ENCODE measurements at places on chromosomes 11 and 22. TPM values are rescaled to one million over a fixed set of nuclear protein-coding genes. Genes with fewer than 3 reads are reported as not detected.
A peak's percentile ranks its signal among the peaks of the same experiment; 100 is the strongest.

DNA sequence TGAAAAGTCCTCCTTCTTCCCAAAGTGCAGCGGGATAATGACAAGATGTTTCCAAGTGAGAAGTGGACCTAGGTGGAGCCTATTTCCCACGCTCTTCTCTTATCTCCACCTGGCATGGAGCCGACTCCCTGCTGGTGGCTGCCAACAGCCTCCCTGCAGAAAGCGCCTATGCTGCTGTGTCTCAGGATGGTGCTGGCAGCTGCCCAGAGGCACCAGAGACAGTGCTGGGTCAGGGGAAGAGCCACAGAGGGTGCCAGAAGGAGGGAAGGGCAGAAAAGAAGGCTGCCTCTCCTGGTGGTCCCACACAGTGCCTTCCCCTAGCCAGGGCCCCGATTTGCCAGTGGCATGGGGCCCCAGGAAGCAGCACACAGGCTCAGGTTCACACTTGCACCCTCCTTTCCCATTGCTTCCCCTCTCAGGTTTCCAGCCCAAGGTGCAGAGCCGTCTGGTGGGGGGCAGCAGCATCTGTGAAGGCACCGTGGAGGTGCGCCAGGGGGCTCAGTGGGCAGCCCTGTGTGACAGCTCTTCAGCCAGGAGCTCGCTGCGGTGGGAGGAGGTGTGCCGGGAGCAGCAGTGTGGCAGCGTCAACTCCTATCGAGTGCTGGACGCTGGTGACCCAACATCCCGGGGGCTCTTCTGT, 19.0 kb downstream of the CD5 start:
- H3K36me3 ChIP-seq = no peaks in the 10 kb centered on the region
- no peaks in the 10 kb centered on the region for H3K27me3 ChIP-seq
- DNase-seq = no peak
- peak overlapping the region; percentile 89 for H3K27ac ChIP-seq
- no peak overlapping the region for H3K4me3 ChIP-seq

DNA sequence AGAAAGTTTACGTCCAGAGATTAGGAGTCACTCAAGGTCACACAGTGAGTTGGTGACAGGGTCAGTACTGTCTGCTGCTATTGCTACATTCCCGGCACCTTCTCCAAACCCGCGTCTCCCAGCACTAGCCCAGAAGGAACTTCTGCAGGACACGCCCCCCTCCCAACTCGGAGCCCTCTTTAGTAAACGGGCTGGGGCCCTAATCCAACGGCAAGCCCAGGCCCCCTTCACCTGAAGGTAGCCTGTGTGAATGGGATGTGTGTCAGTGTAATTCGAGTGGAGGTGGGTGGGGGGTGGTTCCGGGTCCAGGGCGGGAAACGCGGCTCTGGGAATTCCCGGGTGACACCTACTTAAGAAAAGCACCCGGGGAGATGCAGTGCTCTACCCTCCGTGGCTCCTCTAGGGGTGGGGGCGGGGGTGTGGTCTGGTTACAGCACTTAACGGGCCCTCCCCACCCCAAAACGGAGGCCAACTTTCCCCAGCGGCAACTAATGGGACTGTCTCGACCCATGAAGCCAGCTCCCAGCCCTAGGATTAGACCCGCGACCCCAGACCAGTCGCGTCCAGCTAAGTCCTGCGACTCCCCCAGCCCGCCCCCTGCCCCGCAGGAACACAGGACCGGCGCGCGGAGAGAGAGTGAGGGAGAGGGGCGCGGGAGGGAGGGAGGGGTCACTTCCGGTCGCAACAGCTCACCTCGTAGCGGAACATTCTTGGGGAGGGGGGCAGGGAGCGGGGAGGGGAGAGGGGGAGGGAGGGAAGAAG, 468 bp downstream of the PATL1 start:
- DNase-seq = peak; percentile 45
- H3K4me3 ChIP-seq = peak overlapping the region; percentile 91
- H3K27me3 ChIP-seq = peaks cover 2% of the 10 kb centered on the region
- H3K27ac ChIP-seq = peak overlapping the region; percentile 90

GRCh38 chr11:88206751-88207150, 31.5 kb upstream of the RAB38 start:
- H3K27me3 ChIP-seq = no peaks in the 10 kb centered on the region
- H3K4me1 ChIP-seq = peaks cover 7% of the 10 kb centered on the region
- H3K36me3 ChIP-seq = no peaks in the 10 kb centered on the region
- DNase-seq = no peak
- H3K4me3 ChIP-seq = no peak overlapping the region

DNA sequence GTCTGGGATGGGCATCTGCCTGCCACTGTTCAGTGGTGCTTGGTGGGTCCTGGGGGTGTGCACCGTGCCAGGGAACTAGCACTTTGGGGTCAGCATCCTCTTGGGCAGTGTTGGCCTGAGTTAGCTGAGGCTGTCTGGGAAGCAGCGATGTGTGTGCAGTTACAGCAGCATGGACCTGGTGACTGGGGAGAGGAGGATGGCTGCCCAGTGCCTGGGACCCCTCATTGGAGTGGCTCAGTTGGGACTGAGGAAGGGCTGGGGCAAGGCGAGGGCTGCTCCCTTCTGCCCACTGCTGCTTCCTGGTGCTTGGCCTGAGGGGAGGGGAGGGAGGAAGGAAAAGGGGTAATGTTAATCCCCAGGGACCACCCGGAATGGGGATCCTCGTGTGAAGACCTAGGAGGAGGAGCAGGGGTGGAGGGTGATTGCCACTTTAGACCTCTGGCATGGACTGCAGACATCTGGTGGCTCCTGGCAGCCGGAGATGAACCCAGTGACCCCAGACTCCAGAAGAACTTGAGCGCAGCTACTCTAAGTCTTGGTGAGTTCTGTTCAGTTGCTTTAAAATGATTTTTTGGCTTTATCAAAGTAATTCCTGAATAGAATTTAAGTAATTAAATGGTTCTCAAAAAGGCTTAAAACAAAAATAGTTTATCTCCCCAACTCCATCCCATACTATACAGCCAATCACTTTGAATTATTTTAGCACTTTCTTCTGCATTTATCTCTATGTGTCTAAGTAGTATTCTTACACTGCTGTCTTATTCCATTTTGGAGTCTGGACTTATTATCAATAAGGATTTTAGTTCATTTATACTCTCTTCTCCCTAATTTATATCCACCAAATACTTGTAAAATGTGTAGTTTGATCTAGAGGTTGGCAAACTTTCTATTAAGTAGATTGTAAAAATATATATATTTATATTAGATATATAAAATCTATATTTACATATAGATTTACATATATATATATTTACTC, 15.4 kb upstream of the TMEM191C start:
- peaks cover 15% of the 10 kb centered on the region for H3K4me1 ChIP-seq
- DNase-seq = no peak
- no peak overlapping the region for H3K4me3 ChIP-seq
- H3K36me3 ChIP-seq = no peaks in the 10 kb centered on the region

DNA sequence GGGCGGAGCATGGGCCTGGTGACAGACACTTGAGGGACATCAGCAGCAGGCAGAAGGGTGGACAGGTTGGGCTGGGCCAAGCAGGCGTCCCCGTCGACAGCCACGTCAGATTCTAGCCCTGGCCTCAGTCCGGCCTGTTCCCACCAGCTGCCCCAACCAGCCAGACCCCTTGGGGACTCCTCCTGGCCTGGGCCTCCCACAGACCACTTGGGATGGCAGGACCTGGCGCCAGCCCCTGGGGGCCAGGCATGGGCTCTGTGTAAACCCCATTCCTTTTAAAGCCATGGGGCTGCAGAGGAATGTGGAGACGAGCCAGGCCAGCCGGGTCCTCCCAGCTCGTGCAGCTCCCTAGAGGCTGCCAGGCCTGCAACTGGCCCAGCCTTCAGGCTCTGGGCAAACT, 4.7 kb upstream of the SUSD2 start:
- peaks cover 3% of the 10 kb centered on the region for H3K4me1 ChIP-seq
- H3K36me3 ChIP-seq = no peaks in the 10 kb centered on the region
- H3K27ac ChIP-seq = no peak overlapping the region
- no peaks in the 10 kb centered on the region for H3K27me3 ChIP-seq
- no peak overlapping the region for H3K4me3 ChIP-seq

GRCh38 chr11:125929445-125930075, 16.3 kb upstream of the VSIG10L2 start:
- no peaks in the 10 kb centered on the region for H3K36me3 ChIP-seq
- H3K4me1 ChIP-seq = peaks cover 43% of the 10 kb centered on the region
- no peak overlapping the region for H3K4me3 ChIP-seq
- no peak for DNase-seq

- no peaks in the 10 kb centered on the region for H3K36me3 ChIP-seq
- peak overlapping the region; percentile 54 for H3K27ac ChIP-seq
- no peaks in the 10 kb centered on the region for H3K27me3 ChIP-seq
- H3K4me3 ChIP-seq = no peak overlapping the region
- peaks cover 47% of the 10 kb centered on the region for H3K4me1 ChIP-seq
These were observed 352.4 kb upstream of the FAT3 start for GRCh38 chr11:91872243-91872642.

CARD16 gene
- total RNA-seq = 1.5 TPM

DEPDC7 gene
- total RNA-seq = 4.7 TPM

BBS1 gene
- total RNA-seq = 61.5 TPM

DNA sequence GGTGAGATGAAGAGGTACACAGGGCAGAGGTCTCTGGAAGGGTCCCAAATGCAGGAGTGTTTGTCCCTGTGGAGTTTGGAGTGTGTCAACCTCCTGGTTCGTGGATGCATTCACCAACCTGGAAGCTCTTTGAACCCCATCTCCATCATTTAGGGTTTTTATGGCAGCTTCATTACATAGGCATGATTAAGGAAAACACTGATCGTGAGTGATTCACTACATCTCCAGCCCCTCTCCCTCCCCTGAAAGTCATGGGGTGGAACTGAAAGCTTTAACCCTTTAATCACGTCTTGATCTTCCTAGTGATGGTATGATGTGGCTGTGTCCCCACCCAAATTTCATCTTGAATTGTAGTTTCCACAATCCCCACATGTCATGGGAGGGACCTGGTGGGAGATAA, 19.8 kb upstream of the INCENP start:
- no peak for DNase-seq
- H3K4me3 ChIP-seq = no peak overlapping the region
- no peak overlapping the region for H3K27ac ChIP-seq

ANO9 gene
- 29.7 TPM for total RNA-seq

DNA sequence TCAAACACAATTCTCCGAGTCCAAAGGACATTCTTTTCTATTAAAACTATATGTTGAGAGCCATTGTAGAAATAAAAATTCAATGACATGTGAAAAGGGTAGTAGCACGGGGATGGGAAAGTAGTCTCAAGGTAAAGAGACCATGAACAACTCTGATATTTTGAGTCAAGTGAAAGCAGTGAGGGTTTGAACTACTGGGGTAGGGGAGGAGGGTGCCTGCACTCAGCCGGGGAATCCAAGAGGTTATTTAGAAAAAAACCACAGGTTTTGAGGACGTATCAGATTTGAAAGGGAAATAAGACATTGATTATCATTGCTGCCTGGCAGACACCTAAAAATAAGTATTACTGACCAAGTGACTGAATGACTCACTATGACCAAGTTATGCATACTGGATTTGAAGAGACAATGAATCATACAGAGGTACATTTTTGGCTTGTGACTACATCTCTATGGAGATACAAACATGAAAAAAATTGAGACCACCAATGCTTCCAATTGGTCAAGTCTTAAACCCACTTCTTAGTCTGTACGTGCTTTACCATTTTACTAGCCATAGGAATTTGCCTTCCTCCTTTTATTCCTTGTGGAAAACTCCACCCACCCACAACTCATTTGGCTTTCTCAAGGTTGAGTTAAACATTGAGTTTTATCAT, 2.2 kb upstream of the OR52H1 start:
- H3K27me3 ChIP-seq = peaks cover 10% of the 10 kb centered on the region
- H3K36me3 ChIP-seq = no peaks in the 10 kb centered on the region
- H3K27ac ChIP-seq = no peak overlapping the region
- no peak for DNase-seq
- H3K4me3 ChIP-seq = no peak overlapping the region

GRCh38 chr11:19306179-19306944, 65.6 kb upstream of the E2F8 start:
- peaks cover 4% of the 10 kb centered on the region for H3K4me1 ChIP-seq
- no peak overlapping the region for H3K4me3 ChIP-seq
- H3K27me3 ChIP-seq = peaks cover 15% of the 10 kb centered on the region
- no peaks in the 10 kb centered on the region for H3K36me3 ChIP-seq

DNA sequence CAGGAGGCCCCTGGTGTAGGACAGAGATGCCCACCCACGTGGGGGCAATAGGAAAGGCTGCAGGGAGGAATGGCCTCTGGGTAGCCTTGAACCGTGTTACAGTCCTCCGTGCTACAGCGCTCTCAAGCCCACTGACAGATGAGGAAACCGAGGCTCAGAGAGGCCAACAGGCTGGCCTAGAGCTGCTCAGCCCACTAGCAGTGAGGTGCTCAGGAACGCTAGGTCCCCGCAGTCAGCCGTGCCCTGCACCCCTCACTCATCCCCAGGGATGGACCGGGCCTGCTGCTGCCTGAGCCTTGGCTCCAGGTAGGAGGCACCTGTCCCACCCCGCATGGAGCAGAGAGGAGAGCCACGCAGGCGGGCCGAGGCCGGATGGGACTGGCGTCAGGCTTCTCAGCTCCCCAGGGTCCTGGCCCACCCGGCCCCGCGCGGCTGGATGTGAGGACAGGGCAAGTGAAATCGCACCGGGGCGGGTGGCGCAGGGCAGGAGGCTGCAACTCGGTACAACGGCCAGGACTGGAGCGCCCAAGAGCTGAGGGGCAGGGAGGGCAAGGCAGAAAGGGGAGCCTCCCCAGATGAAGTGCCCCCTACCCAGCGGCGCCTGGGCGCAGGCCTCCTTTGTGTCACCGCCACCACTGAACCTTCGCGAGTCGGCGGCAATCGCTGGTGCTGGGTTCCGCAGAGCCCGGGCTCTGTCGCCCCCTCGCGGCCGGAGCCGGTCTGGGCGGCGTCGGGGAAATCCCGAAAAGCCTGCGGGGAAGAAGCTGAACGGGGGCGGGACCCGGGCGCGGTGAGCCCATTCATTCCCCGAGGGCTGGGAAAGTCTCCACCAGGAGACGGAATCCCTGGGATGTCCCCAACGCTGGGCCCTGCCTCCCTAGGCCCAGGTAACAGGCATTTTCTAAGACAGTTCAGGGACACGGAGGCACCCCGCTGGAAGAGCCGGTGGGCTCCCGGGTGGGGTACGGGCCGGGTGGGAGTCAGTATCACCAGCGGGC, 8.4 kb upstream of the SLC2A11 start:
- H3K27me3 ChIP-seq = no peaks in the 10 kb centered on the region
- peaks cover 38% of the 10 kb centered on the region for H3K4me1 ChIP-seq
- peak; percentile 97 for DNase-seq
- H3K27ac ChIP-seq = peak overlapping the region; percentile 39
- no peaks in the 10 kb centered on the region for H3K36me3 ChIP-seq

SHANK2 gene
- 2.1 TPM for total RNA-seq

DNA sequence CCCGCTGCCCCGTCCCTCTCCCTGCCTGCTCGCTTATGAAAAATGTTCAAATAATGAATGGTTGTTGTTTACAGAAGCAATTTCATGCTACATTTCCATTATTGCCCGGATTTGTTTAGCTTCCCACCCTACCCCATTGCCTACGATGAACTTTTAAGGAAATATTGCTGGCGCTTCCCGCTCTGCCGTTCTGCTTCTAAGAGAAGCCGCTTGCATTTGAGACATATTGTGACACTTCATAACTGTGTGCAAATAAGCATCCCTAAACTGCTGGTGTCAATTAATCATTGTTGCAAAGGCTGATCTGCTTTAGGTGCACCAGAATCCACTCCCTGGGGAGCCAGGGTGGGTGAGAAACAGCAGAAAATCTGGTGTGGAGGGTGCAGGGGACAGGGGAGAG, 52.3 kb upstream of the LMO1 start:
- peaks cover 23% of the 10 kb centered on the region for H3K27me3 ChIP-seq
- peaks cover 27% of the 10 kb centered on the region for H3K4me1 ChIP-seq
- no peak overlapping the region for H3K4me3 ChIP-seq
- H3K27ac ChIP-seq = no peak overlapping the region
- H3K36me3 ChIP-seq = no peaks in the 10 kb centered on the region
